CD4-positive, alpha-beta T cell treated with Interferon gamma for 1 hour (primary cell): ENCODE measurements at places on chromosomes 5 and 9.

GRCh38 chr9:25542319-25542718, 135.9 kb downstream of the TUSC1 start:
- no peak for DNase-seq

GRCh38 chr5:170100066-170100943, 5.4 kb upstream of the FOXI1 start:
- peak; percentile 54 for DNase-seq

DNA sequence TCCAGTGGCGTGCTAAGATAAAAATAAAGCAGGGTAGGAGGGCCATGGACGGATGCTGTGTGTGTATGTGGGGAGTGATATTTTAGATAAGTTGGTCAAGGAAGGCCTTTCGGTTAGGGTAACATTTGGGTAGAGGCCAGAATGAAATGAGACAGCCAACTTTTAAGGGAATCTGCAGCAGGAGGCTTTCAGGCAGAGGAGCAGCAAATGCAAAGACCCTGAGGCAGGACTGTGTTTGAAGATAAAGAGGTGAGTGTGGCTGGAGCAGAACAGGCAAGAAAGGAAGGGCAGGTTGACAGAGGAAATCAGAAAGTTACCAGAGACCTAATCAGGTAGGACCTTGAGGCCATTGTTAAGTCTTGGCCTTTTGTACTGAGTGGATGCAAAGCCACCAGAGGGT, 106.2 kb downstream of the MAST4 start:
- DNase-seq, result no peak

GRCh38 chr9:17528859-17529258, 50.0 kb upstream of the SH3GL2 start:
- no peak for DNase-seq

DNA sequence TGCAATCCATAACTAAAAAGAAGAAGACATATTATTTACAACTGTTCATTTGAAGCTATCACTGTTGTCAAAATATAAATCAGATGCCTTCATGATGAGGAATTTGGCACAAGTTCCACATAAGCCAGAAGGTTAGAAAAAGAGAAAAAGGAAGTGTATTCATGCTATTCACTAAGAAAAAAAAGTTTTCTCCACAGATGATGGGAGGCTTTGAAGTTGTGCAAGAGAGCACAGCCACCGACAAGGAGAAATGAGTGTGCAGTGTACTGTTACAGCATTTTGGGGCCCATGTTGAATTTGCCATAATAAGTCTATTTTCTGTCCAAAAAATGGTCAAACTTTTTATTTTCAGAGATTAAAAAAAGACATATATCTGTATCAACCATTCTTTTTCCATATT, 32.9 kb upstream of the IFNK start:
- peak; percentile 5 for DNase-seq

DNA sequence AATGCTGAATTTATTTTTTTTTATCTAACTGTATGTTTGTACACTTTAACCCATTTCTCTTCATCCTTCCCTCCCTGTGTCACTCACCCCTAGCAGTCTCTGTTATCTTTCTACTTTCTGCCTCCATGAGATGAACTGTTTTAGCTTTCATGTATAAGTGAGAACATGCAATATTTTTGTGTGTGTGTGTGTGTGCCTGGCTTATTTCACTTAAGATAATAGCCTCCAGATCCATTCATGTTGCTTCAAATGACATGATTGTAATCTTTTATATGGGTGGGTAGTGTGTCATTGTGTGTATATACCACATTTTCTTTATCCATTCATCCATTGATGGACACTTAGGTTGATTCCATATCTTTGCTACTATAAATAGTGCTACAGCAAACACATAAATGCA, 1023.9 kb downstream of the TLE1 start:
- DNase-seq, result no peak

- DNase-seq, result no peak
Observed at GRCh38 chr9:116592970-116593369, 94.1 kb upstream of the TRIM32 start.

- DNase-seq, result no peak
Observed at GRCh38 chr9:73011181-73011750, 58.4 kb upstream of the ALDH1A1 start.

DNA sequence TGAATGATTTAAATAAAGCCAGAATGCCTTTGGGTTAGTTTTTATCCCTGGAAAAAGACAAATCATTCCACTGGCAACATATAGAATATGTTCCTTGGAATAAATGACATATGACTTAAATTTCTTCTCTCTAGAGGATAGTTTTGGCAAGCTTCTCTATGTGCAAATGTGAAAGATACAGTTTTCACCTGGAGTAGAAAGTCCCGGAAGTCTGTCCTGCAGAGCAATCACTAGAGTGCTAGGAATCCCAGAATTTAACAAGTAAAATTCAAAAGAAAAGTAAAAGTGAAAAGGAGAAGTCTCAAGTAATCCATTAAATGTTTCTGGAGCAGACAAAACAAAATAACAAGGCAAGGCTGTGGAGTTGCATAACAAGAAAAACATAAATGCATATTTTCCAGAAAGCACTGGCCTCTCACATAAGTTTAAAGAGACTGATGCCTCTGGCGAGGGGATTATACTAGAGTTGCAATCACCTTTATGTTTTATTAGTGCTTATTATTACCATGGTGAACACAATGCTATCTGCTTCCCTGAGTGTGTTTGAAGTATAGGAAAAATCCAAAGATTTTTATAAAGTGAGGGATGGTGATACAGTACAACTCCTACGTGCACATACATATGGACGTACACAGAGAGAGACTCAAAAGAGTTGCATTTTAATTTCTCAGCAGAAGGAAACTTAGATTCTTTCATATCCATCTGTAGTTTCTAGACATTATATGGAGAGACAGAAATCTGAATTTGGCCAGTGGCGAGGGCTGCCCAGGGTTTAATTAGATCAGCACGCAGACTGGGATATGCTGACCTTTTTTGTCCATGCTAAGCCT, 188.3 kb upstream of the ANKRD55 start:
- DNase-seq, result no peak

GRCh38 chr9:76371901-76372300, 22.3 kb downstream of the RFK start:
- no peak for DNase-seq

- DNase-seq, result peak; percentile 56
Observed at GRCh38 chr5:150142959-150143349, 12.7 kb downstream of the PDGFRB start.

- DNase-seq, result peak; percentile 82
Observed at GRCh38 chr5:1502046-1502736, 21.6 kb downstream of the LPCAT1 start.

- DNase-seq, result no peak
Observed at GRCh38 chr9:111873901-111874300, 22.7 kb upstream of the UGCG start.
